ENCODE measurements at places on chromosomes 6 and 20. TPM values are rescaled to one million over a fixed set of nuclear protein-coding genes. Genes with fewer than 3 reads are reported as not detected.

- no peak for DNase-seq
Observed at GRCh38 chr20:62724692-62725595, 16.3 kb downstream of the NTSR1 start.

GRCh38 chr6:111306104-111306888 lies 176.7 kb downstream of the REV3L start:
- DNase-seq = no peak

DNA sequence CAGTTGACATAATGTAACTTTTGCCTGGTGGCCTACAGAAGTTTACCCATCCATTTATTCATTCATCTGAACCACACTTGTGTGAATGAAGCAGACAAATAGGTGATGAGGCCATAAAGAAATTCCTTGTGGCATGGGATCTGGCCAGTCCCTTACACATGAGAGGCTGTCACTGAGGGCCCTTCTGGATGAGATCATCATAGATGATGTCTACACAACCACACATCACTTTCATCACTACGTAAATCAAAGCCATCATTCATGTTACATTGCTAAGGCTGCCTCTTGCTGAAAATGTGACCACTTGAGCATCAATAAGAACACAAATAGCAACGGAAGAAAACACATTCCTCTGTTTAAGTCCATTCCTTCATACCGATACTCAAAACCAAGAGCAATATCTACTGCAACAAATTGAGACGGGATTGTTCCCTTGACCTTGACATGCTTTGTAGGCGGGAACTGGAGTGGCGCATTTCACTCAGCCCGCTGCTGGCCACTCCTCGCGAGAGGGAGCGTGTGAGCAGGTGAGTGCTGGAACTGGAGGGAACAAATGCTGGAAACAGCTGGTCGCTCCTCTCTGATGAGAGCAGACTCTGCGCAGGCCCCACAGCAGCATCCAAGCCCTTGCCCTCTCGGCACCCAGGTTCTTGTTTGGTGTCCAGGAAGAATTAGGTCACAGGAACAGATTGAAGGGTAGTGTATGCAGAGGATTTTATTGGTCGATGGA lies 49.3 kb downstream of the FAM50B start:
- no peak for DNase-seq

DNA sequence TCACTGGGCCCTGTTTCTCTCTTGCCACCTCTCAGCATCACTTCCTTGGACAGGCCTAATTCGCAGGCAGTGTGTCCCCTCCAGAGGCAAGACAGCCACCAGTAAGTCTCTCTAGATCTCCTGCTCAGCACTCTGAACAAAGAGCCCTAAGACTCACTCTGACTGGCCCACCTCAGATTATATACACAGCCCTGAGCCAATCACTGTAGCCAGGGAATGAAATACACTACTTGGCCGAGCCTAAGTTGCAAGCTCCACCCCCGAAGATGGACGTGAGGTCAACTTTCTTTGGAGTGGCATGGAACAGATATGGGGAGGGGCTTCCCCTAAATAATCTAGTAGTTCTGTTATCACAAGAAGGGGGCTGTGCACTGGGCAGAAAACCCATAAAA lies 4.1 kb downstream of the BPI start:
- DNase-seq = no peak

DNA sequence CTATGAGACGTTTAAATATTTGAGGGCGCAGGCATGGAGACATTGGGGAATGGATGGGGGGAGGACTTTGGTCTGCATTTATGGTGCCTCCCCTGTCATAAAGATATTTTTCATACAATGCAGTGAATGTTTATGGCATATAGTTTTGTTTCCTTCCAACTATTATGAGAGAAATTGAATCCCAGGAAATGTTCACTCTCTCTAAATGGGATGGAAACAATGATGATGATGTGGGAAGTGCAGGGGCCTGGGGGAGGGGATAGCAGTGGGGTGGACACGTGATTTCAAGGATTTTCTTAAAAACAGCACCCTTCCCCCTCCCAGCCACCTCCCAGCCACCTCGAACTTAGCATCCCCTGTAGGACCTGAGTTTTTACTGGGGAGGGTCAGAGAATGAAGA lies 69.9 kb downstream of the TOX2 start:
- DNase-seq = no peak

DNA sequence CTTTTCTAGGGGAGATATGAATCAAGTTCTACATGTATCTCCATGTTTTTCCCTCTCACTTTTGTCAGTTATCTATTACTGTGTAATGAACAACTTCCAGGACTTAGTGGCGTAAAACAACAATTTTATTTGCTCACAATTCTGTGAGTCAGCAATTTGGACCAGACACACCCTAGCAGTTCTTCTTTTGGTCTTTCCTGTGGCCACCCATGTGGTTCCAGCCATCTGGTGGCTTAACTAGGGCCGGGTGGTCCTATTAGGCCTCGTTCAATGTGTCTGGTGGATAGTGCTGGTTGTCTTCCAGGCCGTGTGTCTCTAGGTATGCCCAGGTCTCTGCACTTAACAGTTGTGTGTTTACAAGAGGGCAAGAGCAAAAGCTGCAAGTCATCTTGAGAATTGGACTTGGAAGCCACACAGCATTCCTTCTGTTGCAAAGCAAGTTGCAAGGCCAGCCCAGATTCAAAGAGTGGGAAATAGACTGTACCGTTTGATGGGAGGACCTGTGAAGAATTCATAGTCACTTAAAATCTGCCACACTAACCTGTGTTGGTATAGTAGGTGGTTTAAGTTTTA lies 20.8 kb upstream of the SLC35D3 start:
- no peak for DNase-seq

DNA sequence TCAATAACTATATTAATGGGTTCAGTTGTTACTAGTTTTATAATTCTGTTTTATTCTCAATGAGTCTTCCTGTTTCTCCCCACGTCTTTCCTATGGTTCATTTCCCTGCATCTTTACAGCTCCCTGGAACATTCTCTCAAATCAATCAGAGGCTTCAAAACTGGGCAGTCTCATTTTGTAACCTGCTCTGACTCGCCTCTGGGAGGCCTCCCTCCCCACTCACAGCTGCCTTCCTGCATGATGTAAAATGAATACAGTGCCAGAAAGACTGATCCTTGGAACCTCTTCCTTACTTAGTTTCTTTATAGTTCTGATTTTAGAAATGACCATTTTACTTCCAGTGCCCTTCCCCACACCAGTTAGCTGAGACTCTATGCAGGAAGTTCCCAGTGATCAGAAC lies 103.9 kb downstream of the ESR1 start:
- DNase-seq = no peak

The FERMT1 gene
- total RNA-seq = 0.36 TPM

All from gastrocnemius medialis (tissue), 4 donors.